ENCODE measurements at places on chromosomes 12 and 14.

DNA sequence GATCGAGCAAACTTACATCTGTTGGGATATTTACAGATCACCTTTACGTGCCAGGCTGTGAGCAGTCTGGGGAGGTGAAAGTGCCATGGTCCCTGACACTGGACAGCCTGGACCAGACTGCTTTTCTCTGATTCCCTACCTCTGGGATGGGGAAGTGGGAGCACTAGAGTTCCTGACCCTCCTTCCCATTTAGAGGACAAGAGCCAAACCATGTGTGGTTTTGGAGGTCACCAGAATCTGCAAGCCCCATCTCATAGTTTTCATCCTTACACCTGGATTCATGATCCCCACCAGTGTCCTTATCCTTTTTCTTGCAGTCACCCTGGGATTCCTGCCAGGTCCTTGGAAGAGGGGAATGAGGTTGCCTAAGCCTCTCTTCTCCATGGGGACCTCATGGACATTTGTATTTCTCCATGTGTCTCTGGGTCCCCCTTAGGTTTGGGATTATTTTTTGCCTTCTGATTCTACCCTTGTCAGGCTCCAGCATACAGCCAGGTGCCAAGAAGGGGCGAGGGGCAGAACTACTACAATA lies 1.5 kb upstream of the WNT10B start:
- no peak for DNase-seq

- DNase-seq: no peak
These were observed 38.7 kb downstream of the TTC8 start for GRCh38 chr14:88863167-88863566.

DNA sequence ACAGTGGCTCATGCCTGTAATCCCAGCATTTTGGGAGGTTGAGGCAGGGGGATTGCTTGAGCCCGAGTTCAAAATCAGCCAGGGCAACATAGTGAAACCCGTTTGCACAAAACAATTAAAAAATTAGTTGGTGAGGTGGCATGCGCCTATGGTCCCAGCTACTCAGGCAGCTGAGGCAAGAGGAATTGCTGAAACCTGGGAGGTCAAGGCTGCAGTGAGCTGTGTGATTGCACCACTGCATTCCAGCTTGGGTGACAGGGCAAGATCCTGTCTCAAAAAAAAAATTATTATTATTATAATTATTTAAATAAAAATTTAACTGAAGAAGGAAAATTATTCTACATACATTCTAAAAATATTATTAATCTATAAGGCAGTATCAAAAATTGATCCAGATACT lies 164.1 kb downstream of the ITPR2 start:
- DNase-seq: no peak

DNA sequence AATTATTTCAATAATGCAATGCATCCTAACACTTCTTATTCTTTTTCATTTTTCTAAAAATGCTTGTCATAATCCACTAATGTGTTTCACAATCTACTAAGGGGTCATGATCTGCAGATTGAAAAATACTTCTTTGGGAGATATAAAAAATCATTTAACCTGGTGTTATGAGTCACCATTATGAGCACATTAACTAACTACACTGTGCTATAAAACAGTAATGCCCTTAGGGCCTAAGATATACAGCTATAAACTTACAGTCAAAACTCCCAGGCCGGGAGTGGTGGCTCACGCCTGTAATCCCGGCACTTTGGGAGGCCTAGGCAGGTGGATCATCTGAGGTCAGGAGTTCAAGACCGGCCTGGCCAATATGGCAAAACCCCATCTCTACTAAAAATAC lies 14.2 kb downstream of the ATXN2 start:
- DNase-seq: no peak

DNA sequence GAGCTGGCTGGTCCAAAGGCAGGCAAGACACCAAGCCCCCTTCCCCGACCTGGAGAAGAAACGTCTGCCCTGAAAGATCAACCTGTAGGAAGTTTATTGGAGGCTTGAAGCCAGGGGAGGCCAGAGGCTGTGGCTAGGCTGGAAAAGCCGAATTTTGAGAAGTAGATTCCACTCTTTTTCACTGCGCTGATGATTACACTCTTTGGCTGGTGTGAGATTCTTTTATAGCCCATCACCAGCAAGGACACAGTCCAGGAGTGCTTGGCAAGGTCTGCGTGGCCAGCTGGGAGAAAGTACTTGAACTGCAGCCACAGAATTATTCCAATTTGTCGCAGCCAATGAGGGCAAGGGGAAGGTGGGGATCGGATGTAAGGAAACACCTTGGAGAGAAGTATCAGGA lies 45.0 kb downstream of the SYNE3 start:
- DNase-seq: no peak

GRCh38 chr14:55323910-55324309 lies 52.7 kb downstream of the FBXO34 start:
- DNase-seq: no peak

DNA sequence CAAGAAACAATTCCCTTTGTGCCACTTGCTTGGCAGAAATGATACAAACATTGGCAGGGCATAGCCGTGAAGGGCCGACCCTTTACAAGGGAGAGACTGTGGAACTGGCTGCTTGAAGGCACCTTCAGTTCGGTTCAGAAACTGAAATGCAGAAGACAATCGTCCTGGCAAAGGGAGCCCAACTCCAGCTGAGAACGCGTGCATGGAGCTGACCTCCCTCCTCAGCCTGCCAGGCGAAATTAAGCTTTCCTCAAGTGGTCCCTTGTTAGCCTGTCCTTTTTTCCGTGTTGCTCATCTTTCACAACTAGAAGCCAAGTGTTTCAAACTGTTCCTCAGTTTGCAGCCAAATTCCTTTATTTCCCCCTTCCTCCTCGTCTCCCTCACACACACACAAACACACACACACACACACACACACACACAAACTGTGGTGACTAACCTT lies 8.1 kb downstream of the LGR5 start:
- no peak for DNase-seq

DNA sequence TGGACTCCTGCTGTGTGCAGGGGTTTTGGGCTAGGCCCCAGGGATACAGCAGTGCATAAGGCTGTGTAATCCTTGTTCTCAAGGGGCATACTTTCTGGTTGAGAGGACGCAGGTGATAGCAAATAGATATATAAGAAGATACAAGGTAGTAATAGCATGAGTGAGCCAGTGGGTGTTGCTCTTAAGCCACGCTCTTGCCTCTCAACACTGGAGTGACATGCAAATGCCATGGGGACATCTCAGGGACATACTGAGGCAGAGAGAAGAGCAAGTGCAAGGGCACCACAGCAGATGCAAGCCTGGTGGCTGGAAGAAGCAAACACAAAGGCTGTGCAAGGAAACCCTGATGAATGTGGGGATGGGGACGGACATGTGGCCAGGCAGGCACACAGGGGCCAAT lies 223.3 kb downstream of the CHST11 start:
- DNase-seq: peak; percentile 20

DNA sequence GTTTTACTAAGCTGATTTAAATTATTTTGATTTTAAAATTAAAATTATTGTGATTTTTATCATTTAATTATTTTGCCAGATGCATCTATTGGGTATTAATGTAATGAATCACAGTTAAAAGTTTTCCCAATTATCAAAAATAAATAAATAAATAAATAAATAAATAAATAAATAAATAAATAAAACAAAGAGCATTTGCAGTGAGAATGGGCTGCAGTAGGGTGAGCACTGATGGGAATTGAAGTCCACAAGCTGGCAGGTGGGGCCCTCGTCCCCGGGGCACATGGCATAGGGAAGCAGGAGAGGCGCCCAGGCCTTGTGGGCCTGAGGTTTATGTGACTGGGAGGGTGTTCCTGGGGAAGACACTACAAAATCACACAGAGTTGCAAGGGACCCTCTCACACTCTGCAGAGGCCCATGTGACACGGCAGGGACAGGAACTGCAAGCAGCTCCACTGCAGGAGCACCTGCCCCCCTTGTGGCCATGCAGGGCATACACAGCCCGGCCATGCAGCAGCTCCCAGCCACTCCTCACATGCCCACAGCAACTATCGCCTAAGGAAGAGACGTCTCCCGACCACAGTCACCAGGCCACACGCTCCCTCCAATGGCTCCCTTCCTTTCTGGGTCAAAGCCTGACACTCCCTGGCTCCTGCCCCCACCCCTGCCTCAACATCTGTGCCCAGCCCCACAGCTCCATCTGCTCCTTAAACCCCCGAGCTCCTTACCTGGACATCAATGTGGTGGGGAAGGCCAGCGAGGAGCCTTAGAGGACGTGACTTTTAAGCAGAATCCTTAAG lies 256.3 kb upstream of the SFSWAP start:
- peak; percentile 26 for DNase-seq

DNA sequence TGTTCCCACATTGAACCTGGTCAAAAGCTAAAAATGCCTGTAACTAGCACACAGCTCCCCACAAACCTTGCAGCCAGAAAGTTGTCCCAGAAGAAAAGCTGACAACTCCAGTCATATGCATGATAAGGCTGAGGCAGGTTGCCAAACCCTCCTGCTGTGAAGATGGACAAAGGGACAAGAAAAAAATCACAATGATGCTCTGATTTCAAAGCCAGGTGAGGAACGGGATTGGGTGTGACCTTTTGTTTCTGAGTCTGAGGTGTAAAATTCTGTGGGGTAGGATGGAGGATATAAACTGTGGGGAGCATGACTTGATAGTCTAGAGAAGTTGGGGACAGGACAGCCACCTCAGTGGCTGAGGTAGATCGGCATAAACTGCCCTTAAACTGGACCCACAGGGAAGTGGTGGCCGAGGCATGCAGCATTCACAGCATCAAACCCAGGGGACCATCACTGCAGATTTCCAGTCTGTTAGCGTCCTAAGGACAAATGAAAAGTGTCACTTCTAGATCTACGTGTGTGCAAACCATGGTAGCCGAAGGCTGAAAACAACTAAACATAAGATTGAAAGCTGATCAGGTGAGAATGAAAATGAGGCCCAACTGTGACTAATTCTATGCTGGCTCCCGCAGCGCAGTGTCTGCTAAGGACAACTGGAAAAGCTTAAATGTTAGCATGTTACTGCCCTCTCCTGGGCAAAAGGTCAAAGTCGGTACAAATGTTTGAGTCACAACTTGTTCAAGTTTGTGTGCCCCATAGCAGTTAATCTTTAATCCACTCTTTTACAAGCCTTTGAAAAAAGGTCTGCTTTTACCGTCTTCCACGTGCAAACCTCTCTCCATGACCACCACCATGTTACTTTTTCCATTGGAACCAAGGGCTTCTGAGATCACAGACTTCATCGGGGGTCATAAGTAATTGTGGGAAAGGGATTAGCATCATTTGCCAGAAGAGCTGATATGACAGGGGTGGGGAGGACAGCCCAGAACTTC lies 39.8 kb downstream of the GRIN2B start:
- DNase-seq: peak; percentile 7

DNA sequence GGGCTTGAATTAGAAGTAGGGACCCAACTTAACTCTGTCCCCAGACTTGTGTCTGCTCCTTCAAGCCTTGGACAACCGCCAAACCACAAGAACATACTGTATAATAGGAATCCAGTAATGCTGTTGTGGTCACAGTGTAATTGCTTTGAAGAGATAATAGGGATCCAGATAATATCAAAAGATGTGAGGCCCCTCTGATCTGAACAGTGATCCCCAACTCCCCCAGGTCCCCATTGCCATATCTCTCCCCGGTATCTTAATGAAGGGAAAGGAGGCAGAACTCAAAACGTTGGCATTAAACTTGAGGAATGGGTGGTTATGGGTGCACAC lies 8.5 kb upstream of the PLEKHH1 start:
- DNase-seq: no peak

GRCh38 chr14:61524211-61524806 lies 171.0 kb upstream of the HIF1A start:
- DNase-seq: peak; percentile 77

- no peak for DNase-seq
These were observed 66.5 kb downstream of the ANO6 start for GRCh38 chr12:45282411-45282810.

- no peak for DNase-seq
These were observed 35.2 kb upstream of the LHX5 start for GRCh38 chr12:113506867-113507266.

- no peak for DNase-seq
These were observed 65.3 kb downstream of the CACNA1C start for GRCh38 chr12:2118061-2118460.

GRCh38 chr12:100460702-100461101 lies 13.0 kb upstream of the NR1H4 start:
- DNase-seq: no peak

GRCh38 chr12:15650399-15651128 lies 138.6 kb downstream of the EPS8 start:
- DNase-seq: no peak

GRCh38 chr12:131351319-131352028 lies 359.4 kb upstream of the SFSWAP start:
- DNase-seq: no peak

- DNase-seq: no peak
These were observed 15.3 kb upstream of the SPIC start for GRCh38 chr12:101459642-101460346.

GRCh38 chr12:106081606-106082005 lies 57.1 kb downstream of the NUAK1 start:
- no peak for DNase-seq

GRCh38 chr12:21502164-21502496 lies 541 bp downstream of the GOLT1B start:
- no peak for DNase-seq

DNA sequence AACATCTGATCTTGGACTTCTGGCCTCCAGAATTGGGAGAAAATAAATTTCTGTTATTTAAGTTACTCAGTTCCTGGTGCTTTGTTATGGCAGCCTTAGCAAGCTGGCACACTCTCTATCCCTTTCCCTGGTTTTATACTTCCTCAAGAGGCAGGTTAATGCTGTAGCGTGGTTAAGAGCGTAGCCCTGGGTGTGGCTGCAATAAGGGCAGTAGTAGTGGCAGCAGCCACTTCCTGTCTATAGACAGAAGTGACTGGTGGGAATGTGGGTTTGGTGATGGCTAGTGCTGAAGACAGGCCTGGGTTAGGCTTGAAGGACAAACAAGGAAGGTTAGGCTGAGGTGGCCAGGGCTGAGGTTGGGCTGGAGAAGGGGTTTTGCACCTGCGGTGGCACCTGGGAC lies 3.6 kb upstream of the LGALS3 start:
- DNase-seq: no peak

- no peak for DNase-seq
These were observed at the start of gene CCDC77 for GRCh38 chr12:401235-402028. TSS of gene CCDC77 (plus strand) at chr12:401644. CDS start at chr12:409384, 7,740 bp downstream.

DNA sequence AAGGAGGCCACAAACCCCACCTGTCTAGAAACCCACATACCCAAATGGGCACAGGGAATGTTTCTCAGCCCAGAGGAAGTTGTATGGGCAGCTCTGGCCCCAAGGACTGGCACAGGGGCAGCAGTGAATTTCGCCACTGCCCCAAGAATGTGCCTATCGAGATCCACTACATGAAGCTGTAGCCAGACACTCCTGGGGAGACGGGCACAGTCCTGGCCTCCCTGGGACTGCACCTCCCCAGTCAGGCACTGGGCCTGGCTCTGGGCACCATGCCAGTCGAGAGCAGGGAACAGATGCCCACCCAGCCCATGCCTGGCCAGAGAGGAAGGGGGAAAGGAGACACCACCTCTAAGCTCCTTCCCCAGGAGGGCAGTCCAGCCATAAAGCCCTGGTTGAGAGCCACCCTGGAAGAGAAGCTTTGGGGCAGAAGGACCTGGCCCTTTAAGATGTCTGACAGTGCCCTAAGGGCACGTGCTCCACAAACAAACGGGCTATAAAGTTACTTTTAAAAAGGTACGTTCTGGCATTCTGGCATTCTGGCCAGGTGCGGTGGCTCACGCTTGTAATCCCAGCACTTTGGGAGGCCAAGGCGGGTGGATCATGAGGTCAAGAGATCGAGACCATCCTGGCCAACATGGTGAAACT lies 8.4 kb downstream of the ADCY6 start:
- DNase-seq: no peak

- no peak for DNase-seq
These were observed 166.9 kb downstream of the NELL2 start for GRCh38 chr12:44709166-44709565.

GRCh38 chr12:31317471-31318395 lies 8.2 kb downstream of the SINHCAF start:
- no peak for DNase-seq

All from NCI-H1930 (cell line).